Right hindlimb (tissue), 1 donor: ENCODE measurements at places on chromosomes 4 and X.

GRCh38 chr4:2981256-2981819 lies 18.0 kb downstream of the GRK4 start:
- DNase-seq, result no peak

DNA sequence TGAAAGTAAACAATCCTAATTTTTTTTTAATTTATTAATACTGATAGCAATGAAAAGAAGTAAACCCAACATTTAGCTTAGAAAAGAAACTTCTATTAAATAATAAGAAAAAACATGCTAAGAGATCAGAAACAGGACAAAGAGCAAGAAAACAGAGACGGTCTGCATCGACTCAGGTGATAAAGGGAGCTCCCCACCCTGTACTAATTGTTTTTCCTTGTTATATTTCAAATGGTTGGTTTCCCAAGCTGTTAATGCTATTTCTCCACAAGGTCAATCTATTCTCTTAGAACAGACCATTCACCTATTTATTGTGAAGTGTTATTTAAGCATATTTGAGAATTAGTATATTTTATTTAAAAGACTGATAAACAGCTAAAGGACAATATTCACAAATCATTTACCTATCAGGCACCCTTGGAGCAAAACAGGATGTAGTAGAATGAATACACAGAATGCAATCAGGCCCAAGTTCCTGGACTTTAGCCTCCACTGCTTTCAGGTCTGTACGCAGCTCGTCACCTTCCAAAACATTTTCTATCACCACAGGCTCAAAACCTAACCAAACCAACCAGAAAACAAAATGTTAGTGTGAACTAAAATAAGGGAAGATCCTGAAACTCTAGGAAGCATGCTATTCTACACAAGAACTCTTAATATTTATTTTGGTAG lies 5.5 kb downstream of the SEPSECS start:
- no peak for DNase-seq

DNA sequence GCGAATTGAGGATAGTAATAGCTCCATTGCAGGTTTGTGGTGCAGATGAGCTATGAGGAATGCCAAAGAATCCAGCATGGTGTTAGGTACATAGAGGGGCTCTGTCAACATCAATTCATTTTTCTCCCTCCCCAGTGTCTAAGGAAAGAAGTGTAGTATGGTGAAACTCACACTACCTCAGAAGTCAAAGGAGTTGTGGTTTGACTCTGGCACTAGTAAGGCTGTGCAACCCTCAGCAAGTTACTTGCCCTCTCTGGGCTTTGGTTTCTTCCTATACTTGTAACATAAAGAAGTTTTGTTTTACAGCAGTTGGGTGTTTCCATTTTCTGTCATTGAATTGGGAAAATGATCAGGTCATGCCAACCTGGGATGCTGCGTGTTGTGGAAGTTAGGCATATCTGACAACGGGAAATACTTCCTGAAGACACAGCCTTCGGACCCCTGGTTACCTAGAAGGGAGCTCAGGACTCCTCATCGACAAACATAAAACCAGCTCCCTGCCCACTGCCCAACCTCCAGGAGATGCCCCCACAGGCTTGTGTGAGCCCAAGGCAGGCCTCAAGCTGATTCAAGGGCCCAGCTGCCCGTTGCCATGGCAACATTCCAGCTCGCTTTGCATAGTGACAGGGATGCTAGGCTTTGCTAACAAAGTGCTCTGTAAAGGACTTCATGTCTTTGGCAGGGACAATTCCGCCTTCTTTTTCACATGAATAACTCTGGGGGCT lies 71.4 kb downstream of the RTL5 start:
- DNase-seq, result peak; percentile 59

- DNase-seq, result no peak
These were observed 23.0 kb downstream of the CASK start for GRCh38 chrX:41900321-41900720.

- no peak for DNase-seq
These were observed 115.2 kb downstream of the ENPP6 start for GRCh38 chr4:184102488-184102887.
